Naive B cell (primary cell): ENCODE measurements at places on chromosomes 5 and 9. TPM values are rescaled to one million over a fixed set of nuclear protein-coding genes. Genes with fewer than 3 reads are reported as not detected.

DNA sequence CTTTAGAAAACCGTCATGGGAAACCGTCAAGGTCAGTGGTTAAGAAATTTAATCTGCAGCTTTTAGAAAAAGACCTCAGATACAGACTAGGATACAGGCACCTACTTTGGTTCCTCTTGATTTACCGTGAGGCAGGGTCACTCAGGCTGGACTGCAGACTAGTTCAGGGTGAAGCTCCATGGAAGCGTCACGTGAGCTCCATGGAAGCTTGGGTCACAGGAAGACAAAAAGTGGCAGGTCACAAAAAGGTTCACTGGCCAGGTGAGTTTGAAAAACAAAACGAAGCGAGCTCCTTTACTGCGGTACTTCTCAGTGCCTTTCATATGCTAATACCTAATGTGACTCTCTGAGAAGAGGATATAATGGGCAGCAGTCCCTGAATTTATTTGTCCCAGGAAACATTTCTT, 43.0 kb downstream of the PRRC2B start:
- H3K4me3 ChIP-seq: no peak overlapping the region
- no peaks in the 10 kb centered on the region for H3K27me3 ChIP-seq
- H3K4me1 ChIP-seq: peaks cover 22% of the 10 kb centered on the region
- peak overlapping the region; percentile 20 for H3K27ac ChIP-seq

- H3K4me3 ChIP-seq: no peak overlapping the region
- H3K36me3 ChIP-seq: peaks cover 72% of the 10 kb centered on the region
- no peak for DNase-seq
- H3K4me1 ChIP-seq: no peaks in the 10 kb centered on the region
- H3K27me3 ChIP-seq: no peaks in the 10 kb centered on the region
- H3K27ac ChIP-seq: no peak overlapping the region
Observed at GRCh38 chr9:7186175-7186574, 428.4 kb downstream of the KDM4C start.

The LHX6 gene
- not detected for polyA plus RNA-seq

The LRRC19 gene
- polyA plus RNA-seq: not detected

GRCh38 chr5:110096419-110096818, 406.7 kb downstream of the MAN2A1 start:
- no peak for DNase-seq
- H3K4me1 ChIP-seq: no peaks in the 10 kb centered on the region
- H3K36me3 ChIP-seq: no peaks in the 10 kb centered on the region
- no peak overlapping the region for H3K4me3 ChIP-seq
- H3K27me3 ChIP-seq: no peaks in the 10 kb centered on the region

The IFNE gene
- not detected for polyA plus RNA-seq

- peak; percentile 47 for DNase-seq
- no peaks in the 10 kb centered on the region for H3K27me3 ChIP-seq
- no peak overlapping the region for H3K4me3 ChIP-seq
- H3K27ac ChIP-seq: no peak overlapping the region
- peaks cover 35% of the 10 kb centered on the region for H3K4me1 ChIP-seq
- H3K36me3 ChIP-seq: no peaks in the 10 kb centered on the region
Observed at GRCh38 chr5:61280205-61280604, 51.9 kb upstream of the ZSWIM6 start.

The BAG1 gene
- polyA plus RNA-seq: 65.4 TPM

DNA sequence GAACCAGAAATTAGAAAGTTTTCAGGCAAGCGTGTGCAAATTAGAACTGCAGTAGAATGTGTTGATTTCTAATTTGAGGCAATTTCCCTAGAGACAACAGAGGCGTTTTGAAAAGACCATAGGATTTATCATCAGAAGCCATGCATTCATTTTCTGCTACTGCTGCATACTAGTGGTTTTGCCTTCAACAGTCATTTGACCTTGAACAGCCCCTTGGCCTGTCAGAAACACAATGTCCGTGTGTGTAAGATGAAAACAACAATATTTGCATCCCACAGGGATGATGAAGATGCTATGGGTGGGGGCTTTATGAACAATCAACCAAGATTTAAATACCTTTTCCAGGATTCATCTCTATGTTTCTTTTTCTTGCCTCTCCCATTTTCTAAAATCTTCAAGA, 73.7 kb downstream of the PDE4D start:
- H3K27ac ChIP-seq: no peak overlapping the region
- no peaks in the 10 kb centered on the region for H3K36me3 ChIP-seq
- DNase-seq: no peak
- no peaks in the 10 kb centered on the region for H3K27me3 ChIP-seq
- no peak overlapping the region for H3K4me3 ChIP-seq

The TMEM171 gene
- not detected for polyA plus RNA-seq

DNA sequence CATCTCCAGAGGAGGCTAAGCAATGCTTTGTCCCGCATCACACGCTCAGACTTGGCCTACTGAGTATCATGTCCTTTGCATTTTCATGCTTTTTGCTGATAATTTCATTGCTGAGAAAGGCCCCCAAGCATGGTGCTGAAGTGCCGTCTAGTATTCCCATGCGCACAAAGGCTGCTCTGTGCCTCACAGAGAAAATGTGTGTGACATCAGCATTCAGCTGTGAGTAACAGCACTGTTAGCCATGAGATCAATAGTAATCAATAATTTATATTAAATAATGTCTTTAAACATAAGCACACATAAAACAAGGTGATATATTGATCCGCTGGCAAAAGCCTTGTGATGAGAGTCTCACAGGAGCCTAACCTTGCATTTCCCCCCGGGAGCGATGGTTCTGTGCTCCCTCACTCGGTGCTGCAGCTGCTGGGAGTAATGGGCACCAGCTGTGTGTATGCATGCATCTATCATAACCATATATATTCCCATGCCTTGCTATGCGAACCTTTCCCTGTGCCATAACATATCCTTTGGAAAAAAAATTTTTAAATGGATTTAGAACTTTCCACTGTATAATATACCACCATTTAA, 50.4 kb upstream of the RNF130 start:
- no peaks in the 10 kb centered on the region for H3K36me3 ChIP-seq
- H3K27me3 ChIP-seq: peaks cover 19% of the 10 kb centered on the region
- H3K4me1 ChIP-seq: no peaks in the 10 kb centered on the region
- DNase-seq: no peak

DNA sequence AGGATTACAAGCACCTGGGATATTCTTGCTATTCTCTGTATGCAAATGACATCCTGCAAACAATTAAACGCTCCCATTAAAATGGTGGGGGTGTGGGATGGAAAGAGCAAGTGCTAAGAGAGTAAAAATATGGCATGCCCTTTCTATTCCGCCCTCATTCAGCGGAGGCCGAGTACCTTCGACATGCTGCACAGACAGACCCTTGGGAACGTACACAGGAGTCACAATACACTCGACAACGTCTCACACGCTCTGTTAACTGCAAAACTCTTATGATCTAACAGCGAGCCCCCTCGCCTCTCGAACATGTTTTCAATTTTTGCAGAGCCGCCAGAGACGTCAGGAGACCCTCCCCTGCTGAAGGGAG, 322.2 kb downstream of the CEMIP2 start:
- peaks cover 39% of the 10 kb centered on the region for H3K27me3 ChIP-seq
- H3K4me3 ChIP-seq: no peak overlapping the region
- H3K36me3 ChIP-seq: no peaks in the 10 kb centered on the region
- DNase-seq: no peak

The PLPPR1 gene
- polyA plus RNA-seq: not detected
